Stimulated activated CD4-positive, alpha-beta T cell treated with anti-CD3 and anti-CD28 coated beads, Interleukin-15, amount 100 ng/mL, for 48 hours (primary cell): ENCODE measurements at places on chromosomes 1 and 21.

GRCh38 chr1:72649991-72650390 is 367.7 kb upstream of the NEGR1 start:
- DNase-seq, result no peak

GRCh38 chr1:17540255-17541001 is 930 bp downstream of the ARHGEF10L start:
- no peak for DNase-seq

- DNase-seq, result no peak
Measured at GRCh38 chr1:201131398-201131797, 4.4 kb upstream of the ASCL5 start.

DNA sequence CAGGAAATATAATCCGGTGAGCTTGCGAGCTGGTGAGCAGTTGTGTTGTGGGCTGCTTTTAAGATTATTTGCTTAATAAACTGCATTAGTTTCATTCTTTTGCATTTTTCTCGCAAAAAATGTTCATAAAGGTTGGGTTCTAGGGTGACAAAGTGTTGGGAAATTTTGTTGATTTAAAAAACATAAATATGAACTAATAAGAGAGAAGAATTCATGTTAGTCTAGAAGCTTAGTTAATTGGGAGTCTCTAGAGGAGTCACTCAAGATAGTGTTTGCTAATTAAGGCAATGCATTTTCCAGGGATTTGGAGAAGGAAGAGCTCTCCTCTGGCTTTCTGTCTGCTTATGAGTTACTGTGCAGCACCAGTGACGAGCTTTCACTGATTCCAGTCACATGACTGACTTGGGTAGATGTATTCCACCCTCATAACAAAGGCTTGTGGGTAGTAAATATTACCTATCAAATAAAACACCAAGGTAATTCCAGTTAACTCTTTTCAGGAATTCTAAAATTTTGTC is 417.0 kb downstream of the PTBP2 start:
- no peak for DNase-seq

DNA sequence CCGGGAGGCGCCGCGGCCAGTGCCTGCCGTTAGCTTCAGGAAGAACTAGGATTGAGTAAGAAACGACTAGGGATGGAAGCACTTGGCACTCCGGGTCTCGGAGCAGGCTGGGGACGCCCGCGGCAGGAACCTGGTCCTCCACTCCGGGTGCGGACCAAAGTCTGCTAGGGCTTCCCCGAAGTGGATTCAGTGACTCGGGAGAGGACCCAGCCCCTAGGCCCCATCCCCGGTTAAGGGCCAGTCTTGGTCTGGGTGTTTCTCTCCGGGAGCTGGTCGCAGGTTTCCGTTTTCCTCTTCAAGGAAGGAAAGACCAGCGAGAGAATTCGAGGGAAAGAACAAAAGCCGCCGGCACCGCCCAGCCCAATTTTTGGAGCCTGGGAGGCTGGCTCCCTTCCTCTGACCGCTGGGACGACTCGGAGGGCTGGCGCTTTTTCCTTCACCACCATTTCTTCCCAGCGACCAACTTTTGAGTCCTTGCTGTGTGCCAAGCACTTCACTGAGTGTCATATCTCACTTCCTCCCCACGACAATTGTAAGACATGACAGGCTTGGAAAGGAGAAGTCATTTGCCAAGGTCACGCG is 16.8 kb upstream of the STMN1 start:
- DNase-seq, result no peak

DNA sequence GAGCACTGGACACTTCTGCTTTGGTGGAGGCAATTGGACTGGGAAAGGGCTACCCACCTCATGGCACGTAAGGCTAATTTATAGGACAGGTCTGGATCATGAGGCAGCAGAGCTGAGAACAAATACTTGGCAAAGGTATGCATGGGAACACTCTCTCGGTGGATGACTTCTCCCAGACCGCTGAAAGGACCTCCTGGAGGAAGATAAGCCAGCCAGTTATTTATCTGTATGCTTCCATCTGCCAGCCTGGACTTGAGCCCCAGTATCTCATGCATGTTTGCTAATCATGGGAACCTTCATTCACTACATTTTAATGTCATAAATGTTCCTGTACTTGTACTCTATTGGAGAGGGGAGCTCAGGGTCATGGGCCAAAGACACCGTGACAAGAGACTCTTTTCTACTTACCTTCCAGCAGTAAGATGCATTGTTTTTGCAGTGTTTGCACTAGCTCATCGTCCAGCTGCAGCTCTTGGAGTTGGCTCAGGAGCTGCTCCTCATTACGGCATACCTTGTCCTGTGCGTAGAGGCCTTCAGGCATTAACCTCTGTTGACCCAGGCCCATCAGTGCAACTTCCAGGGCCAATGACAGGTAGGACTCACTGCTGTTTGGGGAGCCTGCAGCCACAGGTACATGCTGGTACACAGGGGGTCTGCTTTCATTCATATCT is 23.7 kb downstream of the UROD start:
- DNase-seq, result no peak

DNA sequence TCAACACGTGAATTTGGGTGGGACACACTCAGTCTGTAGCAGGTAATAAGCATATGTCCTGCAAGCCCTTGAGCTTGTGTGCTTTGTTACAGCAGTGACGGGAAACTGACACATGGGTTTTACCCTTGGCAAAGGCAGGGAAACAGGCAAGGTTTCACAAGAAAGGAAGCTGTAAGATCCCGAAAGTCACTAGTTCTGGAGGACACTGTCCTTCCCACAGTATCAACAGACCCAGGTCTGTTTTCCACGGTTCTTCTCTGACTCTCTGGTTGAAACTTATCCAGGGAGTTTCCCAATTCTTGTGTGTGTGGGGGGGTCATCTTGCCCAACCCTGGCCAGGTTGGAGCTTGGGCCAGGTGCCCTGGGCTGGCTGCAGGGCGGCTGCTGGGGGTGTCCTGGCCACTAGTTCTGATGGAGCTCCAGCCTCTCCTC is 29.3 kb upstream of the ZBTB21 start:
- DNase-seq, result no peak

DNA sequence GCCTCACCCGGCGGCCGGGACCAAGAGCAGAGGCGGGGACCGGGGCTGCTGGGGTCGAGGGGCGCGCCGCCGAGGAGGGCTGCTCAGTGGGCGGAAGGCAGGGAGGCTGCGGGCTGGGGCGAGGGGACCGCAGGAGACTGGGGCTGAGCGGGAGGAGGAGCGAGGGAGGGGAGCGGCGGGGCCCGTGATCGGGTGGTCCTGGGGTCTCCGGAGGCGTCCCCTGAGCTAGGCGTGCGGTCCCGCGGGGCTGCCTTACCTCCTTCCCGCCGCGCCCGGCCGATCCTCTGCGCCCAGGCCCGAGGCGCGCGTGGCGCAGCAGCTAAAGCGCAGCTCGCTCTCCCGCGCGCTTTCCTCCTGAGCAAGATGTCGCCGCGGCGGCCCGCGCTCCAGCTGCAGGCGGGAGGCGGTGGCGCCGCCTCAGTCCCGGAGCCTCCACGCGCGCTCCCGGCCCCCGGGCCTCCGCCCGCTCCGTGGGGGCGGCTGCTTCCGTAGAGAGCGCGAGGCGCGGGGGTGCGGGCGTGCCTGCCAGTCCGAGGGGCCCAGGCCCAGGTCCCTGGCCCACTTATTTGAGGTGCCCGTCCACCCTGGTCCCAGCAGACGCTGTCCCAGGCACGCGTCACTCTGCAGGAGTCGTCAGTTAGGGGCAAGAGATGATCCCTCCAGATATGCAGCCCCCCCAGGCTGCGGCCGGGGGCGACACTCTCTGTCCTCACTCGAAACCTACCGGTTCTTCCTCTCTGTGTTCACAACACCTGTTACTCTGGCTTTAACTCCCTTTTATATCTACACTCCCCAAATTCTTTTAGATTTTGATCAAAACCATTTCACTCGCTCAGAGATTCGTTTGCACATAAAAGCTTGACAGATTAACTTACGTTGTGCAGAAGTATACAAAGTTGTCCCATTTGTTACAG is at the start of gene CCSAP:
CCSAP (minus strand) TSS at position 392 of the 914 bp plus-strand sequence. CDS start 582 bp downstream, outside the sequence.
- no peak for DNase-seq

- DNase-seq, result no peak
Measured at GRCh38 chr1:175978476-175978875, 228.6 kb downstream of the COP1 start.

- DNase-seq, result no peak
Measured at GRCh38 chr1:15039901-15040300, 113.6 kb upstream of the TMEM51 start.

- no peak for DNase-seq
Measured at GRCh38 chr1:60870269-60870865, 212.0 kb upstream of the NFIA start.

DNA sequence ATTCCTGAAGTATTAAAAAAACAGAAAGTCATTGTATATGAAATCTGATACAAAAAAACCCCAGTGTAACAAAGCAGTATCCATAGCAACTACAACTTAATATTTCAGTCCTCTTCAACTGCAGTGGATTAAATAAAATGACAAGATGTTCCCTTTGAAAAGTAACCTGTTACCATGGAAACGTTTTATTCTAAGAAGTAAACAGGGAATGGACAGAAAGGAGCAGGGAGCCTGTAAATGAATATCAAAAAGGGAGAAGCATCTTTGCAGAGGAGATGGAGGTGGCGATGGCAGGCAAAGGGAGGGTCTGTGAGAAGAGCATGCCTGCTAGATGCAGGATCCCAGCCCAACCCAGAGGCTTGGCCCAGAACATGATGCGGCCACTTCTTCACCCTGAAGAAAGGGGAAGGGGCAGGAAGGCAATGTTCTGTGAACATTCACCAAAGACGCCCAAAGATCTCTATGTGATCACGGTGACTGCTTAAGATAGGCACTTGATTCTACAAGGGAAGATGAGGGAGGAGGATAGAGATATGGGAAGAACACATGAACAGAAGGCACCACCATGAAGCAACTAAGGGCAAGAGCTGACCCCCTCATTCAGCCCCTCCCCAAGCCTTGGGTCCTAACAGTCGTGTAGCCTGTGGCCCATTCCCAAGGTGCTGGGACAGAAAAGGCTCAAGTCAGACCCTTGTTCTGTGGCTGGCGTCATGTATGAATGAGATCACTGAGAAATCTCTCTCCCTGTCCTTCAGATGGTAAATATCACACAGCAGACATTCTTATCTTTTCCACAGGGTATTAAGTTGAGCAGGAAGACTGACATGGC is 200.0 kb downstream of the SLC45A1 start:
- DNase-seq, result no peak

DNA sequence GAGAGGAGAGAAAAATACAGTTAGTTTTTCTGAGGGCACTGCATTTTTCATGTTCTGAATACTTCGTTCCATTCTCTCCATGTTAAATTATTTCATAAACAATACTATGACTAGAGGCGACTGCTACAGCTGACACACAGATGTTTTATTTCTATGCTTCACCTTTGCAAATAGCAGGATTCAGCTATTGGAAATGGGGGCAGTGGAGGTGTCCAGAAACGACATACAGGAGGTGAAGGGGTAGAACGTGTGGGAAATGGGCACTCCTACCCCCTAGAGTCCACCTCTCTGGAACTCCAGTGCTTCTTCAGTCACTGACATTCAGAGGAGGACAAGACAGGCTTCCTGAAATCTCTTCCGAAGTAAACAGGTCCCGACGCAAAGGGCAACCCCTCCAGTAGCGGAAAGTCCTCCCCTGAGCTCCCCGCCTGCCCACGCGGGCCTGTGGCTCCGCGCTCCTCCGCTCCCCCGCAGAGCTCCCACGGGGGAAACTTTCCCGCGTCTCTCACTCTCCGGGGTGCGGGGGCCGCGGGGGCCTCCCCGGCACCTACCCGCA is 480 bp downstream of the DPYD start:
- no peak for DNase-seq

GRCh38 chr1:18970762-18971161 is 14.3 kb upstream of the IFFO2 start:
- no peak for DNase-seq

GRCh38 chr1:100346387-100346786 is 5.9 kb upstream of the CDC14A start:
- DNase-seq, result no peak

DNA sequence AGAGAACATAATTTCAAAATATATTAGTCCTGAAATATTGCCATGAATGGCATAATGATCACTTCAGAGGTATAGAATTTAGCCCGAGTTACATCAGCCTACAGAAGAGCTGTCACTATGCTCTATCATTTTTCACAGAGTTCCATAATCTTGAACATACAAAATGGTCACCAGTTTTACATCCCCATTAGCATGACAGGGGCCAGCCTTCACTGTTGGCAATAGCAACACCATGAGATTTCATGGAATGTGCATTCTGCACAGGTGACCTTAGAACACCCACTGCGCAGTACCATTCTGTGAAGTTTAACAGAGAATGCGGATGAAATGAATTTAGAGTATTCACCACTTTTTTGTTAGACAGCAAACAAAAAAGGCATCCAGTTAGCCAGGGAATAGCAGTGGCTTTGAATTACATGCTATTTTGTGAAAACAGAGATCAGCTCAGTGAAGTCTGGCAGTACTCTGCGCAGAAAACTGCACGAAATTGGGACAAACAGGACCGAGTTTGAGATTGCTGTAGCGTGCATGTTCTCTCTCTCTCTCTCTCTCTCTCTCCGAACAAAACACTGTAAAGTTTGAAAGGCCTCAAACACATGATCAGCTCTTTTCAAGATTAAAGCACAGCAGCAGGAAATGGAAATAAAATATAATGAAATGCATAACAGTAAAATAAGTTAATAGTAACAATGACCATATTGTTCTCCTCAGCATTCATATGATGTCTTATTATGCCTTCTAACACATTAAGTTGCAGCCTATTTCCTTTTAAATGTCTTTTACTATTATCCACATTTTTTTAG is 349.3 kb downstream of the USH2A start:
- no peak for DNase-seq

- no peak for DNase-seq
Measured at GRCh38 chr1:110770832-110771231, 96.1 kb upstream of the KCNA3 start.

DNA sequence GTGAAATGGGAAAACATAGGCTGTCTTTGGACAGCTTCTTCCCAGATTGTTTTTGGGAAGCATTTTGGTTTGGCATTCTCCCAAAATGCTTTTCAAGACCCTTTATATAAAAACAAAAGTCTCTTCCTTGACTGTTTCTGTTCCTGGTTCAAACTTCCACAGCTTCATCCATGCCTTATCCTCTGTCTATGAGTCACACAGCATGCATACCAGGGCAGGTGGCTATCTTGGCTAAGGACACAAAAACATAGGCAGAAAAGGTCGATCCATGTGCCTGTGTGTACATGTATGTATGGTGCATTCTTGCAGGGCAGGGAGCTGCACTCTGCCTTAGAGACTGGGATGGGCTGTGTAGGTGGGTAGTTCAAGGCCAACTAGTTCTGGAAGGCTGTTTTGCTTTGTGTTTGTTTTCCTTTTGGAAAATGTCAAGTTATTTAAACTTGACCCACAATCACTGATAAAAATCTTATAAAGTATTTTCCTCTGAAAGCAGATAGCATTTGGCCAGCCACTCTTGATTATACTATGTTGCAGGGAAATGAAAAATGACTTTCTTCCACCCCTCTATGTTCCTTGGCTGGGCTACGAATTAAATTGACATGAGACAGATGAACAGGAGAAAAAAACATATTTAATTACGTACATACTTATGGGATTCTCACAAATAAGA is 437.0 kb downstream of the SIPA1L2 start:
- no peak for DNase-seq
